Amniotic epithelial cell (primary cell): ENCODE measurements at places on chromosomes 4 and X.

DNA sequence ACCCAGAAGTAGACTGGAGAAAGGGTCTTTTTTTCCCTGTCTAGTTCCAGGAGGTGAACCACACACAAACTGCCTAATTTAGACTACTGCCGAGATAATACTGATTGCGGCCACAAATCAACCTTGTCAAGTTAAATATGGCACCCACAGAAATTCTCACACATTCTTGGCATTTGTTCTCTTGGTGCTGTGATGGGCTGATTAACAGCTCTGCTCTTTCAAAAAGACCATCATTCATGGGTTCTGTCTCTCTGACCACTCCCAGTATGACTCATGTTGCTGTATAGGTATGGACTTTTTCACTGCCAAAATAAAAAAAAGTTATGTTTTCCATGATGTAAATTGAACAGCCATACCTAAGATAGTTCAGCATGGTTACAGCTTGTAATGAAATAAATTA is 1003.5 kb upstream of the LCORL start:
- peak; percentile 39 for DNase-seq

GRCh38 chr4:120544838-120545237 is 377.7 kb downstream of the PRDM5 start:
- DNase-seq, result no peak

DNA sequence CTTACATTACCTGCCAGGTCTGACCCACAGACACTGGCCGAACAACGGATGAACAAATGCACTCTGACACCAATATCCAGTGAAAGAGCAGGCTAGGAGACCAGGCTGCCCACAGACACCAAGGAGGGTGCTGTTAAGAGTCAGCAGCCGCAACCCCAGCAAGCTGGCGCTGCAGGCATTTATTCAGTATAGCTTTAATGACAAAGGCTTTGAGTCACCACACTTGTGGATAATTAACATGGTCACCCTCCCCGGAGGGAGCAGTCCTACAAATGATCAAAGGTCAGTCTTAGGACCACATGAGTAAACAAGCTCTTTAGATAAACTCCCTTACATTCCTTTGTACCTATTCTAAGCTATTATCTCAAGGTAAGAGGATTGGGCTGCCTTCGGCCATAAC is 368.5 kb upstream of the GRID2 start:
- DNase-seq, result no peak

DNA sequence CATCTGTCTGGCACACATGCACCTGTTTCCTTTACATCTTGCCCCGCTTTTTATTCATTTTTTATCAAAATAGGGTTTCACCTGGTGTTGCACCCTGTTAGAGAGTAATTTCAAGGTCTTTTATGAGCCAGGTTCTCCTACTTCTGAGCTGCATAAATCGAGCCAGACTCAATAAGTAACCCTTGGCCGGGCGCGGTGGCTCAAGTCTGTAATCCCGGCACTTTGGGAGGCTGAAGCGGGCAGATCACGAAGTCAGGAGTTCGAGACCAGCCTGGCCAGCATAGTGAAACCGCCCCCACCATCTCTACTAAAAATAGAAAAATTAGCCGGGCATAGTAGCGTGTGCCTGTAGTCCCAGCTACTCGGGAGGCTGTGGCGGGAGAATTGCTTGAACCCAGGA is 1.0 kb upstream of the PPP2R3B start:
- no peak for DNase-seq

- DNase-seq, result no peak
These were observed 92.6 kb downstream of the CCSER1 start for GRCh38 chr4:90219822-90220221.

DNA sequence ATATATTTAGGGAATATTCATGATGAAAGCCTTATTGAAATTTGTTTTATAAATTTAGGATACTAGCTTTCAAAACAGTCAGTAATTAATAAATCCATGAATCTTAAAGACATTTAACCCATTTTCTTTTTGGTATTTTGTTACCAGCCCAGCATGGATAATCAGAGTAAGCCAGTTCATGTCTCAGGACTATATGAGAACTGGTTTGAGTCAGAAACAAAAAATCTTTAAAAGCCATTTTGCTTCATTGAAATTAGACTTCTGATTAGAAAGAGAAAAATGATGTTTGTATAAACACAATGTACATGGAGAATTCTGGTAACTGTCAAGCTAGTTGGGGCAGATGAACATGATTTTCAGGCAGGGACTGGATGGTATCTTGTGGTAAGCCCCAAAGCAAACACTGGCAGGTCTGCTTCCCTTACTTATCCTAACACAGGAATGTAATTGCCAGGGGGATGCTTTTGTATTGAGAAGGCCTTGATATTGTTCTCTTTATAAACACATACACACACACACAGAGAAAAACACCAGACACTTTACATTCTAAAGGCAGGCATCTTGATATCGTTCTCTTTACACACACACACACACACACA is 9.4 kb downstream of the ARHGAP10 start:
- DNase-seq, result peak; percentile 93

- peak; percentile 44 for DNase-seq
These were observed 101.8 kb downstream of the ANXA5 start for GRCh38 chr4:121594796-121595526.

DNA sequence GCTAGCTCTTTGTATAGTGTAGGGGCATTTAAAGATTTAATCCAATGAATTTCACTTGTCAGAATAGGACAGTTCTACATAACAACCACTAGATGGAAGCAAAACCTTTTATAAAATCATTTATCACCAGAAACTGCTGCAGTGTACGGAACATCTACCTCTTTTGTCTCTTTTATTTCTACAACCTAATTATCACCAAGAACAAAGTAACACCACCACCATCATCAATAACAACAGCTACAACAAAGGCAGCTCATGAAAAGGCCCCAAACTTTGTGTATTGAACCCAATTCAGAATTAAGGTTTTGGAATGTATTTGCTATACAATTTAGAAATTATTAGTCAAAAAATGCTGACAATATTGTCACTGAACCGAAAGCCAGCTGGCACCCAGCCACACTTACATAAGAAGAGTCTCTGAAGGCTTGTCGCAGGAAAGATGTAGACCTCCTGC is 260.9 kb upstream of the RPS6KA3 start:
- DNase-seq, result no peak

DNA sequence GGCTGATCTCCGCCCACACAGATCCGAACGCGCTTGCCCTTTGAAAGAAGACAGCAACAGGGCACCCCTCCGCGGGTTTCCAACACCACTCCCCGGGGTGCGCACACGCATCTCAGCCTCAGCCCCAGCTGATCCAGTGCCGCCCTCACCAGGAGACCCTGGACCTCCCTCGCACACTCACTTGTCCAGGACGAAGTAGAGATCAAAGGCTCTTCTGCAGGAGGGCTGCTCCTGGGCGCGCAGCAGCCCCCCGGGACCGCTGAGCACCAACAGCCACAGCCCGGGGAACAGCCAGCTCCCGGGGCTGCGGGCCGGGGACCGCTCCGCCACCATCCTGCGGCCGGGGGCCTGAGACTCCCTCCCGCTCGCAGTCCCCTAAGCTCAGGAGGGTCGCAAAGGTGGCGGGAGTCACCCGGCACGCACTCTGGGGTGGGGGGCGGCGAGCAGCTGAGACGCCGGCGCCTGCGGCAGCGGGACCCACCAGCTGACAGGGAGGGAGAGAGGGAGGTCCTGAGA is 743 bp downstream of the ANTXR2 start:
- peak; percentile 53 for DNase-seq

- no peak for DNase-seq
These were observed 25.7 kb upstream of the XIAP start for GRCh38 chrX:123834116-123834515.

DNA sequence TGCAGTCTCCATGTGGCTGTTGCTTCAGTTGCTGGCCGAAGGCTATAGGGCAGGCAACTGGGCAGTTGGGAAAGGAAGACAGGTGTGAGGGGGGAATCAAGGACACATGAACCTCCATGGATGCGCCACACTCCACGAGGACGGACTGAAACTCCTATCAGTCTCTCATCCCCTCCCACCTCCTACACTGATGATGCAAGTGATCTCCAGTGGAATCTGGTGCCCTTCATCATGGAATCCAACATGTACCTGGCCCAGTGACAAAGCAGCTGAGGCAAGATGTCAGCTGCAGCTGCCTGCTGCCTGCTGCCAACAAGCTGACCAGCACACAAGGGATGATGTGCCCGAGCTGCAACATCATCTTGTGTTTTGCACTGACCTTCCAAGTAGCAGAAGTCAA is 26.0 kb upstream of the MGST2 start:
- no peak for DNase-seq

DNA sequence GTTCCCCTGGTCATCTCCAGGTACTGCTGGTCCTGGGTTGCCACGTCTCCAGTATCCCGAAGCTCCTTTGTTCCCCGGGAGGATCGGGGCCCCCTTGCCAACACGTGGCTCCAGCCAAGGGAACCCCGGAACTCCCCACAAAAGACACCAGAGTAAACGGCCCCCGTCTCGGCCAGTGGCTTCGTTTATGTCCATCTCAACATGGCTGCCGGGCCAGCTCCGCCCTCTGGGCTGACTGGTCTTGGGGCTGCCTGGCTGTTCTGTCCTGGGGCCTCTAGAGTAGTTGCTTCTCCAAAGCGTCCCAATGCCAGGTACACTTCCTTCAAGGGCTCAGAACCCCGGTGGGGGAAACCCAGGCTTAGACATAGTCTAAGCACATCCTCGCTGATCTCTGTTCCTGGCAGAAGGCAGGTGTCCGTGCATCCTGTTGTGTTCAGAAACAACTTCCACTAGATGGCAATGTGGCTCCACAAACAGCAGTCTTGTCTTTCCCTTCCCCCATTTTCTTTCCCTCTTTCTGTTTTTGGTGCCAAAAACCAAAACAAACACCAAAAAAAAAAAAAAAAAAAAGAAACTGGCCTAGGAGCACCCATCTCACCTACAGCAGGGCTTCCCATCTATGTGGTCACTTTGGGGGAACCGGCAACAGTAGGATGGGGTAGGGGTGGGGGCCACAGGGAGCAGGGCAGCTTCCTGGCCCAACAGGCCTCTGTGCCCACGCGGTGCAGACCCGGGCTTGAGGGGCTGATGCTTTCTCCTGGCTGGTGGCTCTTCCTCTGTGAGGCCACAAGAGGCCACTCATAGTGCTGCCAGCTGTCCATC is 35.3 kb downstream of the NBDY start:
- peak; percentile 62 for DNase-seq

DNA sequence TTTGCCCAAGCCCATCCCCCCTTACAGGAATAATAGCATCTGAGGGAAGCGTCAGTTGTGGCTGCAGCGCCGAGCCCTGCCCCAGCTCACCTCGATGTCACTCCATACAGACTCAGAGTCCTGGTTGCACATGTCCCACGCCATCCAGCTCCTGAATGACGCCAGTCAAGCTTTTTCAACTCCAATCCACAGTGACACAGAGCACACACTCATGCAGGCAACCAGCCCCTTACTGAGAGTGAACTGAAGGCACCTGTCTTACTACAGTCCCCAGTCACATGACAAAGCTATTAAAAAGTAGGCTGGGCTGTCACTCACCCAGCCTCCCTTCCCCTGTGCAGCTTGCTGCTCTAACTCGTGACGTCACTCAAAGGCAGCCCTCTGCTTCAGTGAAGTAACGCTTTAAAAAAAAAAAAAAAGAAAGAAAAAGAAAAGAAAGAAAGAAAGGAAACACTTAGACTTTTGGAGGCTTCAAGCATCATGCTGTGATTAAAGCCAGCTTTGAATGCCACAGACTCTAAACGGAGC is at the start of gene PPARGC1A:
TSS of gene PPARGC1A (minus strand) at position 234 of the 528 bp plus-strand sequence. CDS start at position 144, 90 bp downstream.
- DNase-seq, result peak; percentile 3

GRCh38 chrX:152044383-152044782 is 69.9 kb upstream of the GABRE start:
- no peak for DNase-seq
